ENCODE measurements at places on chromosomes 2 and 18. TPM values are rescaled to one million over a fixed set of nuclear protein-coding genes. Genes with fewer than 3 reads are reported as not detected.

The TUBA4B gene
- not detected for total RNA-seq

The INPP5D gene
- 39.6 TPM for total RNA-seq

The TUBA3D gene
- not detected for total RNA-seq

The ALPP gene
- not detected for total RNA-seq

The ONECUT2 gene
- total RNA-seq, result under 0.01 TPM

The IL36A gene
- total RNA-seq, result not detected

The ENOSF1 gene
- 50.1 TPM for total RNA-seq

The ANKRD23 gene
- 1.7 TPM for total RNA-seq

The LHCGR gene
- not detected for total RNA-seq

The DSC3 gene
- under 0.01 TPM for total RNA-seq

The GCG gene
- not detected for total RNA-seq

The UPP2 gene
- total RNA-seq, result not detected

The FAM110C gene
- total RNA-seq, result not detected

The EMX1 gene
- total RNA-seq, result not detected

The CD207 gene
- total RNA-seq, result not detected

The GLI2 gene
- 0.13 TPM for total RNA-seq

The ANKRD29 gene
- total RNA-seq, result 0.27 TPM

The C2orf72 gene
- total RNA-seq, result under 0.01 TPM

The AGAP1 gene
- 17.6 TPM for total RNA-seq

The NCOA1 gene
- 15.9 TPM for total RNA-seq

The TAF1B gene
- 70.2 TPM for total RNA-seq

The CCDC121 gene
- total RNA-seq, result 1.4 TPM

The AGXT gene
- total RNA-seq, result not detected

The FHL2 gene
- total RNA-seq, result 110 TPM

The CHRNG gene
- not detected for total RNA-seq

The SCN2A gene
- under 0.01 TPM for total RNA-seq

The SGPP2 gene
- not detected for total RNA-seq

The TBR1 gene
- under 0.01 TPM for total RNA-seq

The ARMC9 gene
- 27.4 TPM for total RNA-seq

The ASPRV1 gene
- 0.14 TPM for total RNA-seq

The PRSS56 gene
- not detected for total RNA-seq

The LIPT1 gene
- 7.8 TPM for total RNA-seq

The SPOPL gene
- 25.9 TPM for total RNA-seq

The SH2D6 gene
- total RNA-seq, result not detected

The PTPRN gene
- total RNA-seq, result not detected

The HSPE1 gene
- total RNA-seq, result 139 TPM

The SFT2D3 gene
- total RNA-seq, result 4.9 TPM

The CLEC4F gene
- total RNA-seq, result not detected

The SPATA3 gene
- not detected for total RNA-seq

The GATA6 gene
- total RNA-seq, result 23.8 TPM

The RAD51AP2 gene
- total RNA-seq, result not detected

The CERS6 gene
- total RNA-seq, result 16.5 TPM

The CABYR gene
- total RNA-seq, result 5.5 TPM

The FOXD4L1 gene
- total RNA-seq, result not detected

The PRKAG3 gene
- not detected for total RNA-seq
